Kidney tubule cell (primary cell): ENCODE measurements at places on chromosomes 3 and 15.

GRCh38 chr3:172993412-172993811 is 147.6 kb downstream of the SPATA16 start:
- no peak for DNase-seq

GRCh38 chr3:147418808-147419701 is 9.9 kb downstream of the ZIC1 start:
- DNase-seq = peak; percentile 30

DNA sequence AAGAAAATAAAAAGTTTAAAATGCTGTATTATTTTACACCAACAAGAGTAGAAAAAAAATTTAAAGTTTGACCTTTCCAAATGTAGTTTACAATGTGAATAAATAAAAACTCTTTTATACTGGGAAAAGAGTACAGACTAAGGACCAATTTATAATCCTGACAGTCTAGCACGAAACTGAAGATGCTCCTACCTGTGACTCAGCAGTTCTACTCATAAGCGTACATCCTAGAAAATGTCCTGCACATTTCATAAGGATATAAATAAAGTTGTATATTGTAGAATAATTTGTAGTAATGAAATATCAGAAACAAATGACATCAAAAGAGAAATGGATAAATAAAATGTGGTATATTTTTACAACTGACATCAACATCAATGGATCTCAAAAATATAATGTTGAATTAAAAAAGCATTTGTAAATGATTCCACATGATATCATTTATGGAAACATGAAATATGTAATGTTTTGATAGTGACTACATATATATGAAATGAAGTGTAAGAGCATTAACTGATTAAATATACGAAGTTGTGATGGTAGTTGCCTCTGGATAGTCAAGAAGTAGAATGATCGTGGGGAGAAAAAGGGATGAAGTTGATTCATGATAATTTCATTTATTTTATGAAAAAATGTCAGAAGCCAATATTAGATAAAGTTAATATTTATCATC is 161.3 kb upstream of the CBLB start:
- DNase-seq = no peak

DNA sequence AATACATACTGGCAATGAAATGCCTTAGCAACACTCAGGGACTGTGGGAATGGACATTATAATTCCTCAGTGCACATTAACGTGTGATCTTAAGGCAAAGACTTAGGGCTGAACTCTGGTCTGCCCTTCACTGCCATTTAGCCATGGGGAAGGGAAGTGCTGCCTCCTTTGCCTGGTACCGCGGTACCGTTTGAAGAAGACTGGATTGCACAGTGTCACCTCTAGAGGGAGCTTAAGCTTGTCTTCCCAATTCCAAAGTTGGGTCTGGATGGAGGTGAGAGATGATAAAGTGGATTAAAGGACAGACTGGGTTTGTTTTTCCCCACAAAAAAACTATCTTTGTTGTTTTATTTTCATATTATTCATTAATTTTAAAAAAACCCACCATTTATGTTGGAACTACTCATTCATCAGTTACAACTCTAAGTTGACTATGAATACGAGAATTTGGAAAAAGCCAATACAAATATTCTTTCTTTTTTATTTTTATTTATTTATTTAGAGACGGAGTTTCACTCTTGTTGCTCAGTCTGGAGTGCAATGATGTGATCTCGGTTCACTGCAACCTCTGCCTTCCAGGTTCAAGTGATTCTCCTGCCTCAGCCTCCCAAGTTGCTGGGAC is 60.0 kb upstream of the SYN2 start:
- DNase-seq = peak; percentile 50

GRCh38 chr3:89560568-89560967 is 453.1 kb downstream of the EPHA3 start:
- peak; percentile 1 for DNase-seq

GRCh38 chr3:159451482-159451881 is 537.2 kb upstream of the IL12A start:
- DNase-seq = no peak

DNA sequence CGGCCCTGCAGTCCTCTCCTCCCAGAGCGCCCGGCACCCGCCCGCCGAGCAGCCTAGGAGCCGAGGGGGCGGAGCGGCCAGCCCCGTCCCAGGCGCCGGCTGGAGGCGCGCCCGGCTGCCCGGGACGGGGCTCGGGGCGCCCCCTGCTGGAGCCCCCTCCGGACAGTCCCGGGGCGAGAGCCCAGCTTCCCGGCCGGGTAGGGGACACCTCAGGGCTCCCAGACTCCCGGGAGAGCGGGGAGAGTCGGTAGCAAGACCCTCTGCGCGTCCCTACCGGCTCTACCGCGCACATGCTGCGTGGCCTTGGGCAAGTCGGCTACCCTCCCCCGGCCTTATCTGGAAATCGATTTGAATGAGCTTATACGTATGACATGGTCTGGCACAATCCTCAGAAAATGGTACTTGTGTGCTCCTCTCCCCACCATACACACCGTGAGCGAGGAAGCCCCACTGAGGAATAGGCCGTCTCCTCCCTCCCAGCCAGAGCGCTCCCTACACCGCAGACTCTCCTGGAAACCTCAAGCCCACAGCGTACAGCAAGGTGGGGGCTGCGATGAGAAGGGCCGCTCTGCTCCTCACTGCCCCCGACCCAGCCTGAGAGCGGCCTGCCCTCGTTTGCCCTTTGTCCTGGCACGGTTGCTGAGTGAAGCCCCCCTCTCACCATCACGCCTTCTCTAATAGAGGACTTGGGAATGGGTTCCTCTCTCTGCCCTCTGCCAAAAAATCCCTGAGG is at the start of gene DAPK2:
TSS of gene DAPK2 (minus strand) at position 65 of the 733 bp plus-strand sequence. CDS start 6,224 bp downstream, outside the sequence.
- peak; percentile 73 for DNase-seq

DNA sequence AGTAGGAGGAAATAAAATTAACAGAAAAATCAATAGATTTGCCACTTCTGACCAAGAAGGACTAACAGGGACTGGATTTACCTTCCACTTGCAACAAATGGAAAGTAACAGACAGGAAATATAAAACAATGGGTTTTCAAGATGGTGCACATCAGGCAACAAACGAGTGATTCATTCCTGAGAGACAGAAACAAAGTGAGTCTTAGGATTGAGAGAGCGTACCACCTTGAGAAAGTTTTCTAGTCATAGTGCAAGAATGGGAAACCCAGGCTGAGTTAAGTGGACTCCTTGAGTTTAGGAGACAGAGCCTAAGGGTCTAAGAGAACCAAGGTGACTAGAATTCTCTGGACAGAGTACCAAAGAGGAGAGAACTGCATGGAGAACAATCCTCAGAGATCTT is 101.7 kb downstream of the PPP2R3A start:
- DNase-seq = no peak

- peak; percentile 43 for DNase-seq
Observed at GRCh38 chr15:68017201-68017600, 36.9 kb upstream of the PIAS1 start.

- peak; percentile 13 for DNase-seq
Observed at GRCh38 chr3:13518516-13518953, 30.4 kb upstream of the FBLN2 start.

- no peak for DNase-seq
Observed at GRCh38 chr3:44128057-44128775, 113.5 kb upstream of the TOPAZ1 start.

DNA sequence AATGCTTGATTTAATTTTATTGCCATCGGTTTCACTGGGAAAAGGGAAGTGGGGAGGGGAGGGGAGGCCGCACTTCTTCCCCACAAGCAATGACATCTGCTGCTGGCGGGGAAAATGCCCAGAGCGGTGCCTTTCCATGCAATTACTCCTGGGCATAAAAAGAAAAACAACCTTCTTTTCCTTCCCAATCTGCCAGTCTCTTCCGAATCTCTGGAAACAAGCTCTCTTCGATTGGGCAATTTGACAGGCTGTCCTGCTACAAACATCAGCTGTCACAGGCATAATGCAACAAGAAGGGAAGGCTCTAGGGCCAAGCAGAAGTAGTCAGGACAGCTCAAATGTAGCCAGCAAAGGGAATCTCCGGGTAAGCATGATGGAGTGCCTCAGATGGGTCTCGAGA is 93.4 kb upstream of the STRIT1 start:
- DNase-seq = no peak

DNA sequence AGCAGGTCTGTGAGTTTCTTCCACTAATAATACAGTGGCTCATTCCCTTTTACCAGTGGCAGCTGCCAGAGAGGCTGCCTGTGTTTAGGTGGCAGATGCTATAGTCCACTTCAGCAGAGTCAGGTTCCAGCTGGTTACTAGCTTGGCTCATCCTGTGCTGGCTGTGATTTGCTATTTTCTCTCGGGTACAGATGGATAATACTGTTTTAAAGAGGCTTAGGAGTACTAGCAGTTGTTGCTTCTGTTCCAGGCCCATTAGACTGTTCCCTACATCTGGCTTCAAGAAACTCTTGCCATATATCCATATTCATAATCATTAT is 41.0 kb downstream of the ZNF609 start:
- no peak for DNase-seq

GRCh38 chr3:159843840-159844730 is 144.6 kb upstream of the IL12A start:
- no peak for DNase-seq

DNA sequence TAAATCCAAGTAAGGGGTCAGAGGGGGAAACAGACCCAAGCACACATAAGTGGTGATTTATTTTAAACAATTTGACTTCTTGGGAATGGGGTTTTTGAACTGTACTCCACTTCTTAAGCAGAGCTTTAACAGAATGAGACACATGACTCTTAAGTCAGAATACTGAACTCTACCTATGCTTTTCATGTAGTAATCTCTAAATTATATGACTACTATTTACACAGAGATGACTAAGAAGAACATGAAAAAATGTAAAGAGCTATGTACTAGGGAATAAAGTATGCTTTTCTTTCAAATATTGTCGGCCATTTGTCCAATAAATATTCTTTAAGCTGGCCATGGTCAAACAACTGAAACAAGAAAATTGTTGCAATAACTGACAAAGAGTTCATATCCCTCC is 35.2 kb downstream of the TRANK1 start:
- no peak for DNase-seq

GRCh38 chr3:94406595-94406994 is 343.7 kb downstream of the NSUN3 start:
- no peak for DNase-seq
